Endothelial cell (in vitro differentiated cells): ENCODE measurements at places on chromosomes 3 and 15. TPM values are rescaled to one million over a fixed set of nuclear protein-coding genes. Genes with fewer than 3 reads are reported as not detected.

DNA sequence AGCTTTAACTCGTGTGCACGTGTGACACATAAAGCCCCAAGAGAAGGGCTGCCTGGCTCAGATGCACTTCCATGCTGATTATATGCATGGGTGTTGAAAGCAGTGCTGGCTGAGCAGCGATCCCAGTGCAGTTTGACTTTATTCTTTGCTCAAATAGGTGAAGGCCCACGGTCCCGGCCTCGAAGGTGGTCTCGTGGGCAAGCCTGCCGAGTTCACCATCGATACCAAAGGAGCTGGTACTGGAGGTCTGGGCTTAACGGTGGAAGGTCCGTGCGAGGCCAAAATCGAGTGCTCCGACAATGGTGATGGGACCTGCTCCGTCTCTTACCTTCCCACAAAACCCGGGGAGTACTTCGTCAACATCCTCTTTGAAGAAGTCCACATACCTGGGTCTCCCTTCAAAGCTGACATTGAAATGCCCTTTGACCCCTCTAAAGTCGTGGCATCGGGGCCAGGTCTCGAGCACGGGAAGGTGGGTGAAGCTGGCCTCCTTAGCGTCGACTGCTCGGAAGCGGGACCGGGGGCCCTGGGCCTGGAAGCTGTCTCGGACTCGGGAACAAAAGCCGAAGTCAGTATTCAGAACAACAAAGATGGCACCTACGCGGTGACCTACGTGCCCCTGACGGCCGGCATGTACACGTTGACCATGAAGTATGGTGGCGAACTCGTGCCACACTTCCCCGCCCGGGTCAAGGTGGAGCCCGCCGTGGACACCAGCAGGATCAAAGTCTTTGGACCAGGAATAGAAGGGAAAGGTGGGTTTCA is 87.7 kb downstream of the DNASE1L3 start:
- no peak for DNase-seq

DNA sequence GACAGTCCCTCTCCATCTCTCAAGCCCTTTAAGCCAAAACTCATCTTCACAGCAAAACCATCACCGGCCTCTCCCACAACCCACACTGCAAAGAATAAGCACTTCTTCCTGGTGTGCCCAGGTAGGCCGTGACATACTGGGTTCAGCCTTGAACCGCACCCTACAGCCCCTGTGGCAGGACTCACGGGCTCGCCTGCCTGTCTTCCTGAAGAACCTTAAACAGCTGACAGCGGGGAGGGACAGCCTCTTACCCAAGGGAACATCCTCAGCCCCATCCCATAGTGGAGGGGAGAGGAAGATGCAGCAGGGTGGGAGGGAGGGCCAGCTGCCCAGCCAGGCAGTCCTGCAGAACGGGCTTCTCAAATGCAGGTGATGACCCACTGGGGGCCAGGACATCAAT is 40.2 kb downstream of the TBC1D2B start:
- DNase-seq, result no peak

BHLHE40 gene
- total RNA-seq, result 15.2 TPM

- DNase-seq, result peak; percentile 85
Measured at GRCh38 chr3:13091898-13092611, 18.8 kb upstream of the IQSEC1 start.

DNA sequence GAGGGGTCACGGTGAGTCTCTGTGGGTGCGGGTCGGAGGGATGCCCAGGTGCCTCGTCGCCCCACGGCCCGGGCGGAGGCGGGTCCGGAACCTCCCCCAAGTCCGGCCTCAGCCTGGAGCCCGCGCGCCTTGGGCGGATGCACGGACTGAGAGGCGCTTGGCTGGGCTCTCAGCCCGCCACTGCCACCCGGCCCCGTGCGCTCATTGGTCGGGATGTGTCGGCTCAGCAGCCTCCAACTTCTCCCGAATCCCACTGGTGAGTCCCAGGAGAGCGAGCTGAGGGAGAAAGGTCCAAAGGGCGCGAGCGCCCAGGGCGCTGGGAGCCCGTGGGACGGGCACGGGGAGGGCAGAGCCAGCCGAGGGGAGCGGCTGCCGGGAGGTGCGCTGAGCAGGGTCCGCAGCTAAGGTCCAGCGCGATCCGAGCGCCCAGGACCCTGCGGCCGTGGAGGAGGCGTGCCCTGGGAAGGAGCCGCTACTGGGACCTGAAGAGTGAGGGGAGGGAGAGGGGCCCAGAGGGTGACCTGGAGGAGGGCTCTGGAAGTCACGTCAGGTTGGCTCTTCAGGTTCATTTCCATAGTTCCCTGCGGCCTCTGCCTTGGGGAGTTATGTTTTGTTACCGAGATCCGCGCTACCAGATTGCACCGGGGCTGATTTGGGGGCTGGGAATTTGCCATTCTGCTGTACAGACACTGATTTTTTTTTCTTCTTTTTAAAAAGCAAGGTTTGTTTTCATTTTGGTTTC is at the start of gene MME:
MME (plus strand) TSS at position 574 of the 742 bp plus-strand sequence. CDS start 3,849 bp downstream, outside the sequence.
- peak; percentile 63 for DNase-seq

DNA sequence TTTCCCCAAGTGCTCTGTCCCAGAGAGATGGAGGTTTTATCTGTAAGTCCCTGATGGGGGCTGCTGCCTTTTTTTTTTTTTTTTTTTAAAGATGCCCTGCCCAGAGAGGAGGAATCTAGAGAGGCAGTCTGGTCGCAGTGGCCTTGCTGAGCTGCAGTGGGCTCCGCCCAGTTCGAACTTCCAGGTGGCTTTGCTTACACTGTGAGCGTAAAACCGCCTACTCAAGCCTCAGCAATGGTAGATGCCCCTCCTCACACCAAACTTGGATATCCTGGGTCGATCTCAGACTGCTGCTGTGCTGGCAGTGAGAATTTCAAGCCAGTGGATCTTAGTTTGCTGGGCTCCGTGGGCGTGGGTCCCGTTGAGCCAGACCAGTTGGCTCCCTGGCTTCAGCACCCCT is 51.6 kb downstream of the SLC2A2 start:
- DNase-seq, result no peak

MLH1 gene
- 42.9 TPM for total RNA-seq

ATP13A3 gene
- total RNA-seq, result 32.1 TPM

DNA sequence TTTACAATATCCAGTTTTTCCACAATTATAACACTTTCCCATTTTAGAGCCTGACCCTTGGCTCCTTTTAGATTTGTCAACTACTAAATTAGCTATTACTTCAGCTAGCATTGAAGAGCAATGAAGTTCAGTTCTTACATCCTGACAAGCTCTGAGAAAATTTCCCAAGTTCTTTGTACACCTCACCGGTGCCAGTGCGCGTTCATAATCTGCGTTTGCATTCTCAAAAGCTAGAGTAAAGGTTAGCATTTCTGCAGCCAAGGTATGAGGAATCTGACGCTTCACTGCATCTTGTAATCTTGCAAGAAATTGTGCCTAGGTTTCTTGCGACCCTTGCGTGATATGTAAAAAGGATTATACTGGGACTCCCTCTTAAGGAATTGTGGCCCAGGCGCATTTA is 25.2 kb upstream of the XCR1 start:
- no peak for DNase-seq

DNA sequence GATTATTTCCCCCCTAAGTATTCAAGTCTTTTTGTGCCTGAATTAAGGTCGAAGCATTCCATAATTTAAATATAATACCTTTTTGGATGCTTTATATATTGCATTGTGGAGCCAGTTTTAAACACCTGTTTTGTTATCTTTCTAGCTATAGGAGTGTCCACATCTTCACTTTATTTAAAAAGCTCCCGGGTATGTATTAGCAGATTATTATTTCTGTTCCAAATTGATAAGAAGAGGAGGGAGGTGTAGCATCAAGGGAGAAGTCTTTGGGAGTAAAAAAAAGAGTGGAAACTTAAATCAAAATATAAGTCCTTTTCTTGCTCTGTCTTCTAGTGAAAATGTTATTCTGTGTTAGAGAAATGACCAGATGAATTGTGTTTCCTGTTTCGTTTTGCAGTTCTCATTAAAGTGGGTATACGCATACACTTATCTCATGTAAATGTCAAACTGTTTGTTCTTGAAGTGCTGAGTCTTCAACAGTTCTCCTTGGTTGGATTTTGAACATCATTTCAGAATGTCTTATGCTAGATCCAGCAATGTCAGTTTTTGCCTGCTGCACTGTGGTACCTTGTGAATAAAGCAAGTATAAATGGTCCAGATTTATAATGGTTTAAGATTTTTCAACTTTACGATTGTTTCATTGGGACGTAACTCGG is 105.8 kb downstream of the FNDC3B start:
- DNase-seq, result no peak

- DNase-seq, result no peak
Measured at GRCh38 chr15:66886686-66887273, 178.6 kb upstream of the SMAD3 start.

DNA sequence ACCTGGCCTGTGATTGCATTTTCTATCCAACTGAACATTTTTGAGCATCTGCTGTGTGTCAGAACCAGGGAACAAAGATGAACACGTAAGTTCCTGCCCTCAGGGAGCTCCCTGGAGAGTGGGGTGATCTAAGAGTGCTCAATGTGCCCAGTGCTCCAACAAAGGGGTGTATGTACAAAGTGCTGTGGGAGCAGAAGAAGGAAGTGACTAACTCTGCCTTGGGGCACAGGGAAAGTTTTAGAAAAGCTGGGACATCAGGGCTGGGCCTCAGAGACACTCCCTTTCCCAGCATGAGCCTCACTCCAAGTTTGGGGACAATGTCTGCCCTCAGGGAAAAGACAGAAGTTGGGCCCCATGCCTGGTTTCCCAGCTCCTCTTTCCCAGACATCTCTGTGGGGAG is 27.6 kb upstream of the BNC1 start:
- DNase-seq, result no peak

DNA sequence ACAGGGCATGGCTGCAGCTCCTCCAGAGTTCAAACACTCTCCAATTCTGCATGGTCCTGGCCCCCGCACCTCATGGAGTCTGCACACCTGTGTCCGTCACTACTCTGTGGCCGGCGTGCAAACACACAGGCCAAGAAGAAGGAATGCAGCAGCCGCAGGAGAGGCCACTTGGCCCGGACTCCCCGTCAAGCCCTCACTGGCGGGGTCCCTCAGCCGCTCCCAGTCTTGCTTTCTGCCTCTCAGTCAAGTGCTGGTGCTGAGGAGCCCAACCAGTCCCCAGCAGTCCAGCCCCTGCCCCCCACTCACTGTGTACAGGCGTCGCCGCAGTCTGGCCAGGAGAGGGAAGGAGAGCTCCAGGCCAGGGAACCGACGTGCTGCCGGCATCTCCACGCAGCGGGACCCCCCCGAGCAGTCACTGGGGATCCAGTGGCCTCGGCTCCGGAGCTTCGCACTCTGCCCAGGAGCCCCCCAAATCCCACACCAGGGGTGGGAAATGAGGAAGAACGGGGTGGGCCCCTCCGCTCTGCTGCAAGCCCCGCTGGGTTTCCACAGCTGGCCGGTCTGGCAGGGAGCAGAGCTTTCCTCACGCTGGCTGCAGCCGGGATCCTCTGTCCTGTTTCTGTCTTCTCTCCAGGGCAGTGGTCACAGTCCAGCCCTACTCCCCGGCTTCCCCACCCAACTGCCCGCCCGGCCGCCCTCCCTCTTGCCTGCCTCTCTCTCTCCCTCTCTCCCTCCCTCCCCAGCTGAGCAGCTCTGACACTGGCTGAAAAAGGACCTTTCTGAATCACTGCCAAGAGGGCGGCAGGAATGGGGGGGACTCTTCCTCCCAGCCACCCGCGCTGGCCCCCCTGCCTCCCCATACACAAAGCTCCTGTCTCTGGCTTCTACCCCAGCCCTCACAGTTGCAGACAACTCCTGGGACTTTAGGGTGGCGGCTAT is 16.0 kb downstream of the TNK2 start:
- no peak for DNase-seq

GRCh38 chr15:40597024-40597423 is 3.0 kb downstream of the KNL1 start:
- DNase-seq, result no peak

DNA sequence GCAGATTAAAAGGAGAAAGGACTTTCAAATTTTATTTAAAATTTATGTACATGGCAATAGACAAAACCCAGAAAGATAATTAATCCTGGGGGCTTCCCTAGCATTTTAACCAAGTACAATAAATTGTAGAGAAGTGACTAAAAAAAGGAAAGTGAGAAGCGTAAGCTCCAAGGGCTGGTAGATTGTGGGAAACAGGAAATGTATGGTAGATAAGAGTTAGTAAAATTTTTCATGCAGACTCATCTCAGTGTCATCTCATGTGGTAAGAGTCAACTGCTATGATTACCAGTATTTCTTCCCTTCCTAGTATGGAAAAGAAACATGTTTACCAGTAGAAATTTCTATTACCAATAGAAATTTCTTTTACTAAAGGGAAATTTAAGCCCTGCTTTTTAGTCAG is 464.3 kb upstream of the AGTR1 start:
- DNase-seq, result no peak

EHD4 gene
- 64.9 TPM for total RNA-seq

- no peak for DNase-seq
Measured at GRCh38 chr3:42846685-42847522, 28.8 kb downstream of the CYP8B1 start.

DNA sequence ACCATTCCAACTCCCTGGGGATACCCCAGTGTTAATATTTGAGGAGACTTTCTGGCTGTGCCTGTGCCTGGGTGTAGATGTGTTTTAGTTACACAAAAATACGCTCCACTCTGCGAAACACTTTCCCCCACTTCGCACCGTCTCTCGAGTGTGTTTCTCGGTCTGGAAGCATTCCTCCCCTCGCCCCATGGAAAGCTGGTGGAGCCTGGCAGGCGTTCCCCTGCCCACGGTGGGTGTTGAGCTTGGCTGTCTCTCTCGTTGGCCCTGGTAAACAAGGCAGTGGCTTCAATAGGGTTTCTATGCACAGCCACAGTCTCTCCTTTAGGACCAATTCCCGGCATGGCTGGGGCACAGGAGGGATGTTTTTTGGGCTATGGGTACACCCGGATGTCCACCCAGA is 19.3 kb downstream of the IQSEC1 start:
- DNase-seq, result no peak

CHRNA3 gene
- 0.74 TPM for total RNA-seq

DNA sequence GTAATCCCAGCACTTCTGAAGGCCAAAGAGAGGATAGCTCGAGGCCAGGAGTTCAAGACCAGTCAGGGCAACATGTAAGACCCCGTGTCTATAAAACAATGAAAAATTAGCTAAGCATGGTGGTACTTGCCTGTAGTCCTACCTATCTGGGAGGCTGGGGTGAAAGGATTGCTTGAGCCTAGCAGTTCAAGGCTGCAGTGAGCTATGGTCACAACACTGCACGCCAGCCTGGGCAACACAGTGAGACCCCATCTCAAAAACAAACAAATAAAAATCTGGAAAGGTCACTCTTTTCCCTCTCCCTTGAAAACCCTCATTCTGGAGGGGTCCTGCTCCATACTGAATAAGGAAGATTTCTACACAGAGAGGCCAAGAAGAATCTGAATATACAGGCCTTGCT is 43.5 kb upstream of the ZNF280D start:
- no peak for DNase-seq

DNA sequence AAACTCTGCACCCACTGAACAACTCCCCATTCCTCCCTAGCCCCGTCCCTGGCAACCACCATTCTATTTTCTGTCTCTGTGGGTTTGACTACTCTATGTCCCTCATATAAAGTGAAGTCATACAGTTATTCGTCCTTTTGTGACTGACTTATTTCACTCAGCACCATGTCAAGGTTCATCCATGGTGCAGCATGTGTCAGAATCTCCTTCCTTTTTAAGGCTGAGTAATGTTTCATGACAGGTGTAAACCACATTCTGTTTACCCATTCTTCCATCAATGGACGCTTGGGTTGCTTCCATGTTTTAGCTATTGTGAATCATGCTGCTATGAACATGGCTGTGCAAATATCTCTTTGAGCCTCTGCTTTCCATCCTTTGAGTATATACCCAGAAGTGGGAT is 192.3 kb upstream of the NSMCE3 start:
- DNase-seq, result no peak

TGM4 gene
- total RNA-seq, result not detected
